ENCODE measurements at places on chromosomes 16 and 17. TPM values are rescaled to one million over a fixed set of nuclear protein-coding genes. Genes with fewer than 3 reads are reported as not detected.

- DNase-seq = no peak
Measured at GRCh38 chr17:59848778-59849177, 44.0 kb downstream of the TUBD1 start.

DNA sequence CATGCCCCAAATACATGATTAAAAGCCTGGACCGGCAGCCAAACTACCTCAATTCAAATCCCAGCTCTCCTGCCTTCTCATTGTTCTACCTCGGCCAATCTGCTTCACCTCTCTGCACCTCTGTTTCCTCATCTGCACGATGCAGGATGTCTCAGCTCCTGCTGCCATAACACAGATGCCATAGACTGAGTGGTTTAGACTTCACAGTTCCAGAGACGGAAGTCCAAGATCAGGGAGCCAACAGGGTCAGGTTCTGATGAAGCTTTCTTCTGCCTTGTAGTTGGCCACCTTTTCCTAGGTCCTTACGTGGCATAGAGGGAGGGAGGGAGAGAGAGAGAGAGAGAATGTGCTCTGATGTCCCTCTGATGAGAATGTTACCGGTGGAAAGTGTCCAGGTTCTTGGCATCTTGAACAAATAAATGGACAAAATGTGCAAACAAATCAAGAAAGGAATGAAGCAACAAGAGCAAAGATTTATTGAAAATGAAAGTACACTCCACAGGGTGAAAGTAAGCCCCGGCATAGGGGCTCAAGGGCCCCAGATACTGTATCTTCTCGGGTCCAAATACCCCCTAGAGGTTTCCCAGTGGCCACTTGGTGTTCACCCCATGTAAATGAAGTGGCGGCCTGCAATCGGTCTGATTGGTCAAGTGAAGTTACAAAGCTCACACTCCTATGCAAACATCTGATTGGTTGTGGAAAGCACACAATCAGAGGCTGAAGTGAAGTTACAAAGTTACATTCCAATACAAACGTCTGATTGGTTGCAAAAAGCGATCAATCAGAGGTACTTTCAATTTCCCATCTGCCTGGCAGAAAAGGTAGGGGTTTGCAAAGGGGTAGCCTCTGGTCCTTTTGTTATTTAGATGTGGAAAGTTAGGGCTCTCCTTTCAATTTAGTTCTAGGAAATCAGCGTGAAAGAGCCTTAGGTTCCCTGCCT, 43.3 kb upstream of the ZCCHC14 start:
- no peak for DNase-seq

Gene SYNGR3
- 0.32 TPM for total RNA-seq

Gene ACE
- total RNA-seq = 68.9 TPM
